ENCODE measurements at places on chromosomes 7 and 10.

DNA sequence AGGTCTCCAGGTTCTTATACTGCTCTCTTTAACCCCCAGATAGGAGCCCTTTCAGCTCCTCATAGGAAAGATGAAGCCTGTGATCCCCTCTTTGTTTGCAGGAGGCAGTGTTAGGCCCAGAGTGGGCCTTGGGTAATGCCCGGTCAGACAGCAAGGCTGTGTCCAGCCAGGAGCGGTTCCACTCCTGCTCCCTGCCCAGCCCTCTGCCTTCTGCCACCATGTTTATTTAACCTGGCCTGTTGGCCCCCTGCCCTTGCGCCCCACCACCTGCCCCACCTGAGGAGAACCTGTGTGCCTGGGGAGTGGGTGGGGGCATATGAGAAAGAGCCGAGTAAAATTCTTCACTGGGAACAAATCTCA is 24.3 kb downstream of the CDH23 start:
- no peak for DNase-seq

GRCh38 chr10:116817178-116817577 is 32.1 kb upstream of the ENO4 start:
- no peak for DNase-seq

DNA sequence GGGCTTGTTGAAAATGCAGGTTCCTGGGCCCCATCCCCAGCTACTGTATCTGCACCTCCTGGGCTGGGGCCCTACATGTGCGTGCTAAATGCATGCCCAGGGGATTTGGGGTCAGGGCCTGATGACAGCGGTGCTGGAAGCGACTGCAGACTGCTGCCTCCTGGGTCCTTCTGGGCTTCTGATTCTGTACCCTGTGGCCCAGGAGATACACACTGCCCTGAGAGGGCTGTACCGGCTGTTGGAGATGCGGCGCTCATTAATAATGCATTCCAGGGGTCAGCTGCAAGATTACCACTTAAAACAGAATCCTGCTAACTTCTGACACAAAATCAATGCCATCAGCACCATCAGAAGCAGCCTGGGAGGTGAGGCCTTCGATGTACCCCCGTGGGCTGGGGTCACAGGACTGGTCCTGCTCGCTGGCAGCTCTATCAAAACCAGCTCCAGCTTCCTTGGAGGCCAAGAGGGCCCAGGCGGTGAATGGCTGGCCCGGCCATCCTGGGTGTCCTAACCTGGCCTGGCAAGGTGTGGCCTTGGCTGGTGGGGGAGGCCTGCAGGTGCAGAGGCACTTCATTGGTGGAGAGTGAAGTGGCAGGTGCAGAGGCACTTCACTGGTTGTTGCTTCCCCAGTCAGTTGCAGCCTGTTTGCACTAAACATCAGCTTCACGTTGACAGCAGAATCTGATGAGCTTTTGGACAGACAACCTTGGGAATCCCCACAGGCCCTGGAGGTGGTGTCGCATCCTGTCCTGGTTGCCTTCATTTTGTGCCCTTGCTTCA is 79.2 kb downstream of the GLRX3 start:
- DNase-seq = no peak

DNA sequence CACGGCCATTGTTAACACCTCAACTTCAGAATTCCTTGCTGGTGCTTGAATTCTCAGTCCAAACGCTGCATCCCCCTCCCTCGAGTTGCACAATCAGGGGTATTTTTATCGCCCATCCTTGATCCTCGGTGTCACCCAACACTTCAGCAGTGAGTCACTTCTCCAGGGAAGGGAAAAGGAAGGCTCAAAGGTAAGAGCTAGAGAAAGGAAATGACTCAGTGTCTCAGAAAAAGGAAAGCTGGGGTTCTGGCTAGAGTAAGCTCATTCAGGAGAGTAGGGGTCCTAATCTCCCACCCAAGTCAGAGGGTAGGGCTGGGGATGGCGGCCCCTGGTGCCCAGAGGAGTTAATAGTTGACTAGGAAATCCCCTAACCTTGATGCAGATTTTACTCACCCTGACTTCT is 39.8 kb upstream of the TRIM8 start:
- DNase-seq = no peak

DNA sequence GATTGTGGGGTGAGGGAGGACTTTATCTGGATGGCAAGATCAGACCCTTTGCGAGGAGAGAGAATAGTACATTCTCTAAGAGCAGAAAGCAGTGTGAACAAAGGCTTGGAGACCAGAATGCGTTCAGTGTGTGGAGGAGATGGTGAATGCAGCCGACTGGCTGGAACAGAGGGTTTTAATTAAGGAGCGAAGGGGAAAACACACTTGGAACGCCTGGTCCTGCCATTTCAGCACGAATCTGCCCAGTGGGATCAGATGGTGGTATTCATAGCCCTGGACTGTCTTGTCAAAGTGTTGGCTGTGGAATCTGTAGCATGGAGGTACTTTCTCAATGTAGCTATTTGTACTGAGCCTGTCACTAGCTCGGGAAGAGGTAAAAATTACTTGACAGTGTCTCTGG is 260.9 kb downstream of the SLC25A13 start:
- no peak for DNase-seq

DNA sequence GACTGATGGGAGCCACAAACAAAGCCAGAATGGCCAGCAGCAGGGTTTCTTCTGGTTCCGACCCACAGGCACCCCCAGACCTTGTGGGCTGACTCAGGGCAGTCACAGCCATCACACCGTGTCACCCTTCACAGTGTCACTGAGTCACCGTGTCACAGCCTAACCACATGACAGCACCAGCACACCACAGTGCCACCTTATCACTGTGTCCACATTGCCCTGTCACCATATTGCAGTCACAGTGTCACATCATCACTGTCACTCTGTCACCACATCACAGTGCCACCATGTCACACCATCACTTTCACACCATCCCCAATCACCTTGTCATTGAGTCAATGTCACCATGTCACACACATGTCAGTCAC is 77.0 kb downstream of the OAT start:
- no peak for DNase-seq

DNA sequence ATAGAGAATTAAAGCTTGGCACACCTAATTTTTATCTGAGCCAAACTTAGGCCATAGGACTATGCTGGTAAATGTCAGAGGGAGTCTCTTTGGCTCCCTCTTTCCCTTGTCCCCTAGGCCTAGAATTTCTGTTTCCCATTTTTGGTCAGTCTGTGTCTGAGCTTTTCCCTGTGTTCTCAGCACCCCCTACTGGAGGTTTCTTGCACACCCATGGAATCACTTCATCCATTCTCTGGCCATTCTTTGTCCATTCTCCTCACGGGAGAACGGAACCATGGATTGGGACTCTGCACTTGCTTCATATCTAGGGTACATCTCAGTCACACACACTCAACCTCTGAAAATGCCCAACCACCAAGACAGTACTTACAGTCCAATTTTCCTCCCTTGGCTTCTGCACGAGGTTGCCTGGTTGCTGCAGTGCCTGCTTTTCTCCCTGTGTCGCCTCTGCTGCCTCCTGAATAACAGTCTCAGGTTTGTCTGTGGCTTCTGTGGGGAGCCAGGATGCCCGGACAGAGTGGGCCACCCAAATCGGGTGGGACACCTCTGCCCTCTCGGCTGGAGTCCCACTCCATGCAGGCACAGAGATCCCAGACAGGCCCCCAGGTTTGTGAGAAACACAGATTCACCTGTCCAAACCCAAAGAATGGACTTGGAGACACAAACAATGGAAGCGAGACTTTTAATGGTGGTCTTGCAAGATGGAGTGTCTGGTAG is 35.1 kb upstream of the DNAH11 start:
- DNase-seq = no peak

DNA sequence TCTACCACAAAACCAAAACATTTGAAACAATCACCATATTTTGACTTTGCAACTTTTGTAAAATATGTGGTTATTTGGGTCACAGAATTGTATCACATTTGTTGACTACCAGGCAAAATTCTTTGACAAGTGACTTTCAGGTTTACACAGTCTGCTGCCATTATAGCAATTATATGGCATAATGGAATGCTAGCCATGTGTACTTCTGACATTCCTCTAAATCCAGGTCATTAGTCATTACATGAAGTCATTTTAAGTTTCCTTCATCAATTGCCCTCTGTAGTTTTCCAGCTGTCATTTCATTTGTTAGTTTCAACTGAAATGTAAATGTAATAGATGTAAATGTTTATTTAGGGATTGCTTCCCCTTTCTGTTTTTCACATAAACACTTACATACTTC is 137.5 kb downstream of the IMMP2L start:
- no peak for DNase-seq

DNA sequence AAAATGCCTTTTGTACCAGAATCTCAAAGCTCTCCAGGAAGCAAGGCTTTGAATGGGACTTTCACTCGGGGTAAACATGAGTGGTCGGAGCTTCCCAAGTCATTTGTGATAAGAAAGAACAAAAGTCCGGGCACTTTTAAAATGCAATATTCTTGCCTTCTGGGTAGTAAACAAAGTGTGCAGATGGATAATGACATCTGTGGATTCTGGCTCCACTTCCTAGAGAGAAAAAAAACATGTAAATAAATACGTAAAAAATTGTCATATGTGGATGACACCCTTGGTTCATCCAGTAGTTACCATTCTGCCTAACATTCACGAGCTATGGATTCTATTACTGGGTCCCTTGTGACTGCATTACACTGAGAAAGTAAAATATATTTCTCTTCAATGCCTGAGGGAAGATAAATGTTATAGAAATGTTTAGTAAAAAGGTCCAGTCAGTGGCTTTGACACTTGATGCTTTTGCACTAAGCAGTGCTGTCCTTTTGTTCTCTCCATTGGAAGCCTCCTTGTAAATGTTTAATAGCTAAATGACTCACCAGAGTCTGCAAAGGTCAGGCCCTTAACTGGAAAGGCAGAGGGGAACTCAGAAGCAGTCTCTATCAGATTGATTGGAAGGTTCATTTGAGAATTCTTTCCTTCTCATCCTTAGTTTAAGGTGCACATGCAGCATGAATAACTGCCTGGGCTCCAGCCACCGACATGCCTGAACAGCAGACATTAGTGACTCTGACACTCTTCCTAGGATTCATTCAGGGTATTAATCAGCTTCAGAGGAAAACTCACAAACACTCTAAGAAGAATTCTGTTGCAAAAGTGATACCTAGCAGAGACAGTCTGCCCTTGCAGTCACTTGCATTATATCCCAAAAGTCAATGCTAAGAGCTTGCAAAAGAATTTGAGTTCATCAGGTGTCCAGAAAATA is 11.7 kb upstream of the EDRF1 start:
- no peak for DNase-seq

DNA sequence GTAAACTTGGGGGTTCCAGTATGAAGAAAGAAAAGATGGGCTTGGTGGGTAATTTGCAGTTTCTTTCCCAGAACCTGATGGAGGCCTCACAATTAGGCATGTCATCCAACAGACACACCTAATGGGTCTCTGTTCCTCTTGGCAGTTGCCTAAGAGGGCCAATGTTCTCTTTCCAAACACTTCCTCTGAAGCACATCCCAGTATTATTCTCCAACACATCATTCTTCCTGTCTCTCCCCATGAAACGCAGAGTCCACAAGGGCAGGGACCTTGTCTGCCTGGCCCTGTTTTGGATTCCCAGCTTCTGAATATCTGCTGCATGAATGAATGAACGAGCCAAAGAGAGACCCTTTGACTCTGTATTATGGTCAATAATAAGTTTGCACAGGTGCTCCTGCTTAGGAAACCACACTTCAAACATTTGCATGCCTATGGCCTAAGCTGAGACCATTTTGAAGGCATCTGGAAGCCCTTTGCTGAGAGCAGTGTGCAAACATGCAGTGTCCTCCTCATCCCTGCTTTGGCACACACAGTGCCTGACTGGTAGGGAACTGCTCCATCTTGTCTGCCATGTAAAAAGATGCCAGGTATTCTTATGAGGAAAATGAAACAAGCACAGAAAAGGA is 100.9 kb upstream of the CHST15 start:
- no peak for DNase-seq

GRCh38 chr7:29879609-29880008 is 73.3 kb downstream of the WIPF3 start:
- no peak for DNase-seq

DNA sequence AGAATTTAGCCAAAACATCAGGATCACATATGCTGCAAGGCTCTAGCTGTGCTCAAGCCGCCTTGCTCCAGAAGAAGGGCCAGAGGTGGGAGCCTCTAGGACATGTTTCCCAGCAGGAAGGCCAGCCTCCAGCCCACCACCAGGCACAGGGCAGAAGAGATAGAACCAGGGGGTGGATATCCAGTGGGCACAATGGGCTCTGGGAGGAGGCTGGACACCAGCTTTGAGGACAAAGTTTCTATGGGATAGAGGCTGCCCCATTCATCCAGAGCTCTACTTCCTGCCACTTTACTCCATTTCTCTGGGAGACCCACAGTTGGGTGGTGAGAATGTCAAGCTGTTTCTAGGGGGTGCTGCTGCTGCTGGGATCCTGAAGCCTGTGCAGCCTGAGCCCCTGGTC is 77.1 kb downstream of the ARHGAP22 start:
- no peak for DNase-seq

DNA sequence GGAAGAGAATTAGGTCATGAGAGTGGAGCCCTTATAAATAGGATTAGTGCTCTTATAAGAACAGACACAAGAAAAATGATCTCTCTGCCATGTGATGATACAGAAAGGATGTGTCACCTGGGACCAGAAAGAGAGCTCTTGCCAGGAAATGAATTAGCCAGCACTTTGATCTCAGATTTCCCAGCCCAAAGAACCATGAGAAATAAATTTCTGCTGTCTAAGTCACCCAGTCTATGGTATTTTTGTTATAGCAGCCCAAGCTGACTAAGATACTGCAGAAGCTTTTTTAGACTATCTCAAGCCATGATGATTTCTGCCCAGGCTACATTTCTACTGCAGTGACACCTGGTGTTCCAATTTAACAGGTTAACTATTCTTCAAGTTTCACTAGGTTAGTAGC is 84.8 kb downstream of the RSU1 start:
- DNase-seq = no peak

- DNase-seq = no peak
Observed at GRCh38 chr10:86263907-86264306, 102.7 kb downstream of the GRID1 start.

GRCh38 chr7:90320801-90321494 is at the start of gene FAM237B:
Gene FAM237B, minus strand, starts transcription at chr7:90321304. Its CDS starts 1,556 bp downstream, at chr7:90319748.
- no peak for DNase-seq

DNA sequence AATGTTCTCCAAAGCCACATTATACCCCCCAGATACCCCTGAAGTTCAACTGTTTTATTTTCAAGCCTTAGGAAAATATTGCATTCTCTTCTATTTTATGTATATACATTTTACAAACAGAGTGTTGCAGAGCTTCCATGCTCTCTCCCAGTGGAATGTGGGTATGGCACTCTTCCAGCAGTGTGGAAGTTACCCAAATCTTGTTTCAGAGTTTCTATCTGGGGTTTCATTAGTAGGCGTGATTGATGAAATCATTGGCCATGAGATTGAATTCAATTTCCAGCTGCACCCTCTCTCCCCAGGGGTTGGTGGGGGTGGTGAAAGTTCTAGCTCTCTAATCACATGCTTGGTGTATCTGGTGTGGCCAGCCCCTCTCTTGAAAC is 350.4 kb downstream of the RPS24 start:
- DNase-seq = no peak

- no peak for DNase-seq
Observed at GRCh38 chr7:87624628-87625027, 3.6 kb upstream of the RUNDC3B start.

DNA sequence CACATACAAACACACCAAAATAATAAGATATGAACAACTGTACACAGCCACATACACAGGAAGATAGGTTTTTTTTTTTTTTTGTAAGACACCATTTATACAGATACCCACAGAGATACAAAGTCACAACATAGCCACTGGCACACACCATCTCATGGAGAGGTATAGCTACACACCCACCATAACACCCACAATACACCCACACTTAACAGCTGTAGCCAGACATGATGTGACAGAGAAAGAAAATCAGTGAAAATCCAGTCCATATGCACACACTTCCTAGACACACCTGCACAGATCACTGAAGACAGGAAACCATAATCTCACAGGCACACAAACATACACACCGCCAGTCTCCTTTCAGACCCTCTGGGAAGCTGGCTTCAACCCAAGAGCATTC is 62.4 kb upstream of the PAX2 start:
- no peak for DNase-seq
